ENCODE measurements at places on chromosomes 7 and 10.

GRCh38 chr10:78850644-78851435 is 217.9 kb upstream of the ZMIZ1 start:
- no peak for DNase-seq

GRCh38 chr10:35696392-35697287 is 54.5 kb upstream of the FZD8 start:
- no peak for DNase-seq

GRCh38 chr10:59513558-59513957 is 151.2 kb upstream of the FAM13C start:
- DNase-seq, result no peak

DNA sequence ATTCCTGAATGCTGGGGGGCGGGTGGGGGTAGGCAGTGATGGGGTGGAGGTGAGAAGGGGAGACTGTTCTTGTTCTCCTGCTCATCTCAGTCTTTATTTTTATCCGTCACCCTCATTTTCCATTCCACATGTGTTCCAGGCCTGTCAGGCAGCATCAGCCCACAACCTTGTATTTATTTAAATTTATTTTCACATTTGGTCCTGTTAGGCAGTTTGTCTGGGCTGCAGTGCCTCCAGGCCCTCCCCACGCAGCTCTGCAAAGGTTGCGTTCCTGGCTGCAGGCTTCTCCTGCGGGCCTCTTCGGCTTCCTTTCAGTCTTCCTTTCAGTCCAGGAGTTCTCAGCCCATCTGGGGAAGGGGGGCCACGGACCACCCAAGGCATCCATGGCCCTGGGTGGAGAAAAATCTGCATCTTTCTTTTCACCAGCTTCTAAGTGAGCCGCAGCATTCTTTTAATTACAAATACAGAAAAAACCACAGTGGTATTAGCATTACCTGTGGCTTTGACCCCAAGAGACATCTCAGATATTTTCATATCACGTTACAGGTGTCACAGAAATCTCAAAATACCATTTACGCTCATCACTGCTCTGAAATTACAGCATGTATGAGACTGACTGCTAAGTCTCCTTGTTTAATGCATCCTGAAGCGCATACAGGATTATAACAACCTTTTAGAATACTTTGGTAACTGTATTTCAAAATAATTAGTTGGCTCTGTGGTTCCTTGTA is 94.0 kb downstream of the C10orf105 start:
- DNase-seq, result no peak

- no peak for DNase-seq
These were observed 38.7 kb downstream of the PLXNA4 start for GRCh38 chr7:132537456-132538145.

DNA sequence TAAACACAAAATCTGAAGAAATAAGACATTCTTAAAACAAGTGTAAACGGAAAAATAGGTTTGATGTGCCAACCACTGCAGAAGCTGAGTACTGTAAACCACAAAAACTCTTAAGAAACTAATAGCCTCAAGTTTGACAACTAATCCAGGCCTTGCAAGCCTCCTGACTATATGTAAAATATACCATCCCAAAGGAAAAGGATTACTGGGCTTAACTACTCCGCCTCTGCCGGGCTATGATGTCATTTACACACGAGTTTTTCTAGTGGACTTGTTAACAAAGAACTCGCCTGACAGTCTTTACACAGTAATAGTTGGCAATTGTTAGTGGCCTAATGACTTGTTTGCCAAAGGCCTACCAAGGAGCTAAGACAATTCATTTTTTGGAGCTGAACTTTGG is 2.1 kb downstream of the KIF5B start:
- peak; percentile 86 for DNase-seq

DNA sequence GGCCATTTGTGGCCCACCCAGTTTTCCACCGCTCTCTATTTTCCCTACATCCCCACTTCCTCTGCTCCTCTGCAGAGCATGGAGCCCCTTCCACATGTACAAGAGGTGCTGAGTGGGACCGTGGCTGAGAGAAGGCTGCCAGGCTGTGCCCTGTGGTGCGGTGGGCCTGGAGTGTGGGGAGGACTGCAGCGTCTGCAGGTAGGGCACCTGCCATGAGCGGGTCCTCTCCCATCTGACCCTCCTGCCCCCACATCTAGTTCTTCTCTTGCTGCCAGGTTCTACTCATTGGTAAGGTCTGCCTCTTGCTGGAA is 145.6 kb upstream of the FAM20C start:
- no peak for DNase-seq

DNA sequence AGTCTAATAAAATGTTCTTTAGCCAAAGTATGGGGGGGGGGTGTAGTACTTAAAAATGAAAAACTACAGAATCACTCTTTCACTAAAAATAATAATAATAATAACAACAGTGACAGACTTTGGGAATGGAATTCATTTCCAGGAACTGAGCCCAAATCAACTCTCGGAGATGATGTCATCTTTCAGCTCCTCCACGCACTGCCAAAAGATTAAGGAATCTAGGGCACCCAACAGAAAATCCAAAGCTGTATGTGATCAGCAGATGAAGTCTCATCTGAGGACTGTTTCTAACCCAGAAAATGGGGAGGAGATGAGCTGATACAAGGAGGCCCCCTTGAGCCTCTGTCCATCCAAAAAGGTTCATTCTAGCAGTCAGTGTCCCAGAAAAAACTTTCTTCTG is 54.5 kb downstream of the GRB10 start:
- DNase-seq, result no peak

GRCh38 chr7:124084024-124084423 is 51.2 kb upstream of the TMEM229A start:
- no peak for DNase-seq

DNA sequence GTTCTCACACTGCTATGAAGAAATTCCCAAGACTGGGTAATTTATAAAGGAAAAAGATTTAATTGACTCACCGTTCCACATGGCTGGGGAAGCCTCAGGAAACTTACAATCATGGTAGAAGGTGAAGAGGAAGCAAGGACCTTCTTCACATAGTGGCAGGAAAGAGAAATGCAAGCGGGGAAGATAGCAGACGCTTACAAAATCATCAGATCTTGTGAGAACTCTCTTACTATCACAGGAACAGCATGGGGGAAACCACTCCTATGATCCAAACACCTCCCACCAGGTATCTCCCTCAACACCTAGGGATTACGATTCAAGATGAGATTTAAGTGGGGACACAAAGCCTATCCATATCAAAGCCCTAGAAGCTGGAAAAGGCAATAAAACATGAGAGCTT is 130.8 kb downstream of the MDFIC start:
- no peak for DNase-seq

DNA sequence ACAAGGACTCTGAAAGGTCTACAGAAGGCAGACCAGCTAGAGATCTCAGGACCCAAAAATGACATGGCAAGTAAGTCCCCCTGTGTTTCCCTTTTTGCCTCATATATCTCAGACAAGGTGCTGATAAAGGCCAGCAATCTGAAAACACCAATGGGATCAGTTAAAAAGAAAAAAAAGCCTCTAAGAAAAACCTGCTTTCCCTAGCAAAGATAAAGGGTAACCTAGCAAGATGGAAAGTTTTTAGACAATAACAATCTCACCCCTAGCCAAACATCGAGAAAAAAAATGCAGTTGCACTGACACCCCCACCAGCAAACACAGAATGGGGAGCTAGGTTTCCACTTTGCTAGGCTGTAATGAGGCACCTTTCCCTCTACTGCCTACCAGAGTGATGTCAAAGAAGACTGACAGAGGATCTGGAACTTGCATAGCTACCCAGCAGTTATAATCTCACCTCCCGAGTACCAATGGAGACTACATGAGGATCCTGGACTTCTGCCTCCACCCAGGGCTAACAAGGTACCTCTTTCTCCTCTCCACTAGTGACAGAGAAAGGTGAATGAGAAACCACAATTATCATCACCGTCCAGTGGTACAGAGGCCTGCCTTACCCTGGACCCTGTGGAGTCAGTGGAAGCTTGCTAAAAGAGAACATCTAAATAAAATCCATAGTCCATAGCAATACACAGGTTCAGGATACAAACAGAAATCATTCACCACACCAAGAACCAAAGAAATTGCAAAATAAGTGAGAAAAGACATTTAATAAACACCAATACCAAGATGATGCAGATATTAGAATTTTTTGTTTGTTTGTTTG is 240.8 kb downstream of the ARHGAP12 start:
- DNase-seq, result no peak

DNA sequence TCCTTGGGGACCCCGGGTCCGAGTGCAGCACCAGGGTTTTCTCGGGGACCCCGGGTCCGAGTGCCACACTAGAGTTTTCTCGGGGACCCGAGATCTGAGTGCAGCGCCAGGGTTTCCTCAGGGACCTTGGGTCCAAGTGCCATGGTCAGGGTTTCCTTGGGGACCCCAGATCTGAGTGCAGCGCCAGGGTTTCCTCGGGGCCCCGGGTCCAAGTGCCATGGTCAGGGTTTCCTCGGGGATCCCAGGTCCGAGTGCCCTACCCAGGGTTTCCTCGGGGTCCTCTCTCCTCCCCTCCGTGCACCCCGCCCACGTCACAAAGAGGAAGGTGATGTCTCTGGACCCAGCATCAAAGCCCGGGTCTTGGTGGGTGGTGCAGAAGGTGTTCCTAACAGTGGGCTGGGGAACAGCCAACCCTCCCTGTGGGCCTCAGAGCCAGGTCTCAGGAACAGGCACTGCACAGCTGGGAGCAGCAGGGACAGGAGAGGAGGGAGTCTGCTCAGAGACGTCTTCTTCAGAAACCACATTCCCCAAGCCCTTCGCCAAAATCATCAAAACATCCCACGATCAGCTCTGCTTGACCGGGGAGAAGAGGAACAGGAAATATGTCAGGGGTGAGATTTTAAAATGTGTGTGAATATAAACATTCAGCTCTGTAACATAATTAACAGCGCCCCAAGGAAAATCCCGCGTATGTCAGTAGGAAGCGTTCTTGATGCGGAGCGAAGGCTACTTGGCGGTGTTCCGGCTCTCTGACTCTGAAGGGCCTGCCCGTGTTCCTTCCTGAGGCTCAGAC is 540.7 kb downstream of the DNAJB6 start:
- no peak for DNase-seq
